ENCODE measurements at places on chromosomes 2 and 18. TPM values are rescaled to one million over a fixed set of nuclear protein-coding genes. Genes with fewer than 3 reads are reported as not detected.

- H3K4me3 ChIP-seq: no peak overlapping the region
- H3K27me3 ChIP-seq: no peaks in the 10 kb centered on the region
- no peaks in the 10 kb centered on the region for H3K4me1 ChIP-seq
- no peaks in the 10 kb centered on the region for H3K36me3 ChIP-seq
Observed at GRCh38 chr2:3005859-3006501, 371.6 kb downstream of the EIPR1 start.

LIPG gene
- total RNA-seq: 0.11 TPM

IL36G gene
- not detected for total RNA-seq

DNA sequence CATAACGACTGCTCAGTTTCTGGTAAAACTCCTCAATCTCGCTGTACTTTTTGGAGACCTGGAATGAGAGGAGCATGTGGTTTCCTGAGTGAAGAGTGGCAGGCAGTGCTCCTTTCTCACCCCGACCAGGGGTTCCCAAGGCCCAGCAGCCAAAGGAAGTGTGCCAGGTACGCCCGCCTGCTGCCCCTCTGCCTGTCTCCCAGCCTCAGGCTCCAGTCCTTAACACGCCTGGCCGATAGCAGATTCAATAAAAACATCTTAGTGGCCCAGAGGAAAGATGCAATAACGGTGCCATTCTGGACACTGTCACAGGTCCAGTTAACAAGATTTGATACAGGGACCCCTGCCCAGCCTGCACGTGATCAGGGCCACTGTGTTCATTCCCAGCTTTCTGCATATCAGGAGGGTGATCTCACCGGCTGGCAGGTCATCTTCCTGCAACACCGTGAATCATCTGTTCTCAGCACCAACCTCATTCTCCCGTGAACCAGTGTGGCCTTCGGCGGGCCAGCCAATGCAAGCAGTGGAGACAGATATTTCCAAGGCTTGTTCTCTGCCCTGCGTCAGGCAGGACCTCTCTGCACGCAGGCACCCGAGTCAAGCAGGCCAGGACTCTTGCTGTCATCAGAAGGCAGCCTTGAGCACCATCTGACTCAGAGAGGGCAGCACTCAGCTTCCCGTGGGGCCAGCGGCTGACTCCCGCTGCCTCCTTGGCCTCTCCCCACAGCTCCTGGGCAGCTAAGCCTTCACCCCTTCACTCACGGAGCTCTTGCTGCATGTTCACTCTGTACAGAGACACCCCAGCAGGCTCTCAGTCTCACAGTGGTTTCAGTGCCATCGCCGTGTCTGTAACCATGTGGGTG lies 9.5 kb downstream of the HS1BP3 start:
- DNase-seq: no peak
- no peaks in the 10 kb centered on the region for H3K36me3 ChIP-seq
- H3K27me3 ChIP-seq: no peaks in the 10 kb centered on the region
- no peaks in the 10 kb centered on the region for H3K4me1 ChIP-seq

SP140 gene
- 58.3 TPM for total RNA-seq
